Stimulated activated CD4-positive, alpha-beta T cell treated with anti-CD3 and anti-CD28 coated beads, Interleukin-15, amount 100 ng/mL, for 1 hour (primary cell): ENCODE measurements at places on chromosomes 6 and 20.
A peak's percentile ranks its signal among the peaks of the same experiment; 100 is the strongest.

DNA sequence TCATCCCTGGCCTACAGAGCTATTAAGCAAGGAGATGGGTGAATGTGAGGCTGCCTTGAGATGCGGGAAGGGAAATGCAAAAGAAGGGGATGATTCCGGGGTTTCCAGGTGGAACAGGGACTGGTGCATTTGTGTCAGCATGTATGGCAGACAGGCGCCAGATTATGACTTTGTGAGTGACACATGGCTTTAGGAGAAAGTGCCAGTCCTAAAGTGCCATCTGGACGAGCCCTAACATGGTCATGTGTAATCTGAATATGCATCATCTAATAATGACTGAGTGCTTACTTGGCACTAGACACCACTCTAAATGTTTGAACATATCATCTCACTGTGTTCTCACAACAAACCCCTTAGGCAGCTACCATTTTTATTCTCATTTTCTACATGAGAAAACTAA, 195.0 kb upstream of the TSHZ2 start:
- no peak for DNase-seq

GRCh38 chr20:24978513-24978912, 14.0 kb downstream of the APMAP start:
- no peak for DNase-seq

GRCh38 chr6:2977799-2978590, 6.6 kb upstream of the SERPINB6 start:
- DNase-seq = no peak

GRCh38 chr6:138580801-138581200, 81.5 kb upstream of the NHSL1 start:
- DNase-seq = no peak

DNA sequence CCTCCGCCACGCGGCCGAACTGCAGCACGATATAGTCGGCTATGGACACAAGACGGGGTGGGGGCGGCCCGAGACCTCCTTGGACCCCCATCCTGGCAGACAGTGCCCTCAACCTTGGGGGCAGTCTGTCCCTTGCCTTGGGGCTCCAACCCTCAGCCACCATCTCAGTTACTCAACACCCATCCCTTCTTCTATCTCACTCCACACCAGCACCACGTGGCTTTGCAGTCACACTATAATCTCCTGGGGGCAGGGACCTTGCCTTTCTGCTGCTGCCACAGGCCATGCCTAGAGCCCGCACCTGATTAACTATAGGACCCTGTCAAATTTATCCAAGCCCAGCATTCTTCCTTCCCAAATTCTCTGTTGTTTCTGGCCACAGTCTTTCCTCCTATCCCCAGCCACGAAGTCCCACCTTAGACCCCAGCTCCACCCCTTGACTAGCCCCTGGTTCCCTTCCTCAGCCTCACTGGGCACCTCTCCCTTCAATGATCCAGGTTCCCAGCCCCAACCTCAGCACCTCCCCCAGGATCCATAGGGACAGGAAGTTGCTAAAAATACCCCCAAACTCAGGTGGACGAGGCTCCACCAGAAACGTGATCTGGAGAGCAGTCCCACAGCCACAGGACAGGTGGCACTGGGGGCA, 1.7 kb upstream of the TEAD3 start:
- no peak for DNase-seq

DNA sequence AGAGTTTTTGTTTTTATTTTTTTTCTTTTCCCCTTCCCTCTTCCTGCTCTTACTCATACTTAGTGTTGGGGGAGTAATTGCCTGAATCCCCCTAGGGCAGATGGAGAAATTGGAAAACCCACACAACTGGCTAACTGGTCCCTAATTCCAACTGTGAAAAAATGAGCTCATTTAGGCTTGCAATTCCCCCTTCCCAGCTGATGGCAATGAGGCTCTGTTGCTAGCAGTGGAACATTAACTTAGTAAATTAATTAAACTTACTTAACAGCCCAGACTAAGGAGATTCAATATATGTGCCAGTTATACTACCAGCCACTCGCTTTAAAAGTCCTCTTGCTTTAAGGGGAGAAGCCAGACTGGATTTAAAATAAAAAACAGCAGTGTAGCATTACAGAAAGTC, 76.6 kb downstream of the PKHD1 start:
- no peak for DNase-seq

DNA sequence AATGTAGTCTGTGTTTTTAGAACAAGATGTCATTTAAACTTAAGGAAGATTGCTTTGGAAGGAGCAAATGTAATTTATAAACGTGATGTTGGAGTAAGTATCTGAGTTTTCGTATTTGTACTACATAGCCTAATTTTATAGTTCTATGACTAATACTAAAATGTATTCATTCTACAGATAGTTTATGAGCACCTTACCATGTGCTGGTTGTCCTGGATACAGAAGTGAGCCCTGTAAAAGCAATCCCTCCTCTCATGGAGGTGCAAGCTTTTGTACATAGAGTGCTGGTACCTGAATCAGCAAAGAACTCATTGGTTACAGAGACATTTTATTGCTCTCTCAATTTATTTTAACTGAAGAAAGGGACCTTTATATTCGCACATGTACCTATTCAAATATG, 27.1 kb downstream of the TBPL1 start:
- DNase-seq = no peak

DNA sequence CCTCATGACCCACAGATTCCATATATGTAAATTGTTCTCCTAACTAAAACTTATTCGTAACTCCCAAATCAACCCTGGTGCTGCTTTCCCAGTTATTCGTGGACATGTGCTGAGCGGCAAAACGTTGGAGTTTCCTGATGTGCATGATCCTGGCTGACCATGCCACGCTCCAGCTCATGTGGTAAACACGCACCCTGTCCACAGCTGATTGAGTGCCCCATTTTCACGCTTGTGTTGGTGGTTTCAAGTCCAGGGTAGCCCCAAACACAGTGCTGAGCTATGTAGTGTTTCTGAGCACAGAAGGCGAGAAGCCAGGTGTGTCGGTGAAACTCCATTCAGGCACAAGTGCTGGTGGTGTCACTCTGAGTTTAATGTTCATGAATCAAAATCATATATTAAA, 19.1 kb upstream of the FOXC1 start:
- DNase-seq = no peak

DNA sequence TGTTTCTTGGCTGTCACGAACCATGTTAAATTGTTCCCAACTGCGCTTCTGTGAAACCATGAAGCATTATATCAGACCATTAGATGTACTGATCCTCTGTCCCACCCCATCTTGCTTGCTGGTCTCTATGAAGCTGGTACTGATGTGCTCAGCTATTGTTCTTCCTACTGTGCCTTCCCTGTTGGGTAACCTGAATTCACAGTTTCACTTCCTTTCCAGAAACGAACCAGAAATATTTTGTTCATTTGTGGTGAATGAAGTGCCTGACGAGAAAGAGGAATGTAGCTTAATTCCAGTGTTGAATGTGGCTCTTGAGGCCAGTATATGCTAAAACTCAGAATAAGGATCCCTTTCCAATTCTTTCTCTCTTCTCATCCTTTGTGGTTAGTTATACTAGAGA, 58.1 kb upstream of the SNAP91 start:
- DNase-seq = no peak

GRCh38 chr6:157597461-157598312, 216.7 kb downstream of the ZDHHC14 start:
- peak; percentile 16 for DNase-seq

- DNase-seq = no peak
Observed at GRCh38 chr6:21713481-21713880, 119.9 kb downstream of the SOX4 start.

DNA sequence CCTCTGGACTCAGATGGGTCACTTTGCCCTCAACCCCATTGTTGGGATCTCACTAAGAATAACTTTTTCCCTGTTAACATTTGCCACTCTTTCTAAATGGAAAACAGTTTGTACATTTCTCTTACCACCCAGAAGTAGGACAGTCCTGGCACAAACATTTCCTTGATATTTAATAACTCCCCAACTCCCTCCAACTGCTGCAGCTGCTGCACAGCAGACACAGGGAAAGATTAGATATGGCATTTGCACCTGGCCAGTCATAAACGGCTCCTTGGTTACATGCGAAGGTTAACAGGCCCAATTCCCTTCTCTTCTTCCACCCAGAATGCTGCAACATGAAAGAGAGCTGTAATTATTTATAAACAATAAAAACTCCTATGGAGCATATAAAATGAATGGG, 55.9 kb upstream of the SOX4 start:
- DNase-seq = no peak

- DNase-seq = no peak
Observed at GRCh38 chr6:34131326-34132290, 14.3 kb downstream of the GRM4 start.

DNA sequence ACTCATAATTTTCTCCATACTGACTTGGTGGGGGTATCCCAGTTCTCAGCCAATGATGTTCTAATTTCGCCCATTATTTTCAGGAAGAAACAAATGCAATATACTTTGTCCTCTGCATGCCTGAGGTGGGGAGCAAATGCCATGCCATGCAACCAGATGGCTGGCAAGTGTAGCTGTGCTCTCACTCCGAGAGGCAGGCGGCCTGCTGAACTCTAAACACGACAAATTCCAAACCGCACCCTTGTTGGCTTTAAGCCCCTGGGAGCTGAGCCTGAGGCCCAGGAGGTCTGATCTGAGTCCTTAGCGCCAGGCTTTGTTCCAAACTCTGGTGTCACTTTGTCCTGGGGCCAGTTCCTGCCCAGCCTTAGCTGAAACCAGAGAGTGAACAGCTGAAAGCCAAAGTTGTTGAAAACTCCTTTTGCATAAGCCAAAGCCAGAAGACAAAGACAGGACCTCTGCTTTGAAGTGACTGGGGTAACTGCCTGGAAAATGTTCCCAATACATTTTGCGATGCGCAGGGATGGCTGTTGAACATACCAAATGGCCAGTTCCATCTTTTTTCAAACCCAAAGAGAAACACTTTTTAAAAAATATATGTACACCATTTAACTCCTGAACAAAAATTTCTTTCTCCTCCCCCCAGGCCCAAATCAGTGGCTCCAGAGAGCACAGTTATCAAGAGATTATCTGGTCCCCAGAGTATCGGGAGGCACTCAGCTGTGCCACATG, 46.2 kb downstream of the TTI1 start:
- DNase-seq = no peak

DNA sequence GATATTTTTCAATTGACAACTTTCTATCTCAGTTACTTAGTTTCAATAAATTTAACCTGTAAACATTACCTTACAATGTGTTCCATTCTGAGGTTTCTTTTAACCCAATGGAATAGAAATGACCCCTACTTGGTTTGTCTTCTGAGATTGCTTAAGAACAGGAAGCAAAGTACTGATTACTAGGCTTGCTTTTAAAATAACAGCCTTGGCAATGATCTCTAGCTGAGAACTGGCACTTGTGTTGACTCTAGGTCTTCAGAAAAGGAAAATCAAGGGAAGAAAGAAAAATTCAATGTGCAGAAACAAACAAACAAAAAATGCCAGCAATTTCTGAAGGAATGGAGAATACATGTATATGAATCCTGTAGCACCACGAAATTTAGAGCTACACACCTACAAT, 66.1 kb downstream of the SYNE1 start:
- DNase-seq = no peak

- DNase-seq = no peak
Observed at GRCh38 chr6:35706468-35706867, 17.8 kb upstream of the FKBP5 start.

GRCh38 chr6:126738146-126738545, 380.3 kb upstream of the RSPO3 start:
- no peak for DNase-seq

DNA sequence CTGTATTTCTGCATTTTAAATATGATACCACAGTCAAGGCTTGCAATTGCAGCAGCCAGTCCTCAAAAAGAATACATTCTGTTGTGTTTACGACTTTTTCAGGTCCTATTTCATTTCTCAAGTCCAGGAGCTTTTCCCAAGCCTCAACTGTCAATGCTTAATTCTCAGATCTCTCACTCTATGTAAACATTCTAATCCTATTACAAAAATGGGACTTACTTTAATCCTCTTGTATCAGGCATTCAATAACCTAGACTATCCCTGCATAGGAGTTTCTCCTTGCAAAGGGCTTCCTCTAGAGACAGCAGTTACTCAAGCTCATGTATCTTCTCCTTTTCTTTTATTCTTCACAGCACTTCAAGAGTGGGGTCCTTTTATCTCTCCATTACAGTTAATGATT, 1293.0 kb downstream of the GRIK2 start:
- no peak for DNase-seq

DNA sequence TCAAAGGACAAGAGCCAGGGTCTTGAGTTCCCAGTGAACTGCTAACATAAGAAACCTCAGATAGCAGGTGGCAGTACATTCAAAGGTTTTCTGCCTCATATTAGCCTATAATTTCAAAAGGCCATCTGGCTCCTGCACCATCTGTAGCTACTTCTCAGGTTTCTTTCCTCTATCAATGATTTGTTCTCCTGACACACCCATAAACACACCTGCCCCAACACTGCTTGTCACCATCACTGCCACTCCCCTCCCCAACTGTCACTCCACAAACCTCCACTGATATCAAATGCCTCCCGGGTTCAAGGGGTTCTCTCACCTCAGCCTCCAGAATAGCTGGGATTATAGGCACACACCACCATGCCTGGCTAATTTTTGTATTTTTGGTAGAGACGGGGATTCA, 152.7 kb upstream of the SLC22A16 start:
- no peak for DNase-seq

DNA sequence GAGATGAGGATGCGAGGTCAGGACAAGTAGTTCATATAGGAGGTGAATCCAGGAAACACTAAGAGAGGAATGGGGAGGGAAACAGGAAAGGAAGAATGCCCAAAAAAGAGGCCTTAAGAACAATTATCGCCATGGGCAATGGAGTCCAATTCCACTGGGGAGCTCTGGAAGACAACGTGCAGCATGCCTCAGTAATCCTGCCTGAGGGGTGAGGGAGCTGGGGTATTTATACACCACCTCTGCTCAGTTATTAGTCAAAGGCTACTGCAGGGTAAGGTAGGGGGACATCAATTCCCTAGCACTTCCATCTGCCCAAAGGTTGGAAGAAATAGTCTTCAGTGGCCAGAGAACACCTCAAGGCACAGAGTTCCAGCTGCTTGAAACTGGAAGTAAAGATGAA, 96.4 kb downstream of the ZNF217 start:
- DNase-seq = no peak

DNA sequence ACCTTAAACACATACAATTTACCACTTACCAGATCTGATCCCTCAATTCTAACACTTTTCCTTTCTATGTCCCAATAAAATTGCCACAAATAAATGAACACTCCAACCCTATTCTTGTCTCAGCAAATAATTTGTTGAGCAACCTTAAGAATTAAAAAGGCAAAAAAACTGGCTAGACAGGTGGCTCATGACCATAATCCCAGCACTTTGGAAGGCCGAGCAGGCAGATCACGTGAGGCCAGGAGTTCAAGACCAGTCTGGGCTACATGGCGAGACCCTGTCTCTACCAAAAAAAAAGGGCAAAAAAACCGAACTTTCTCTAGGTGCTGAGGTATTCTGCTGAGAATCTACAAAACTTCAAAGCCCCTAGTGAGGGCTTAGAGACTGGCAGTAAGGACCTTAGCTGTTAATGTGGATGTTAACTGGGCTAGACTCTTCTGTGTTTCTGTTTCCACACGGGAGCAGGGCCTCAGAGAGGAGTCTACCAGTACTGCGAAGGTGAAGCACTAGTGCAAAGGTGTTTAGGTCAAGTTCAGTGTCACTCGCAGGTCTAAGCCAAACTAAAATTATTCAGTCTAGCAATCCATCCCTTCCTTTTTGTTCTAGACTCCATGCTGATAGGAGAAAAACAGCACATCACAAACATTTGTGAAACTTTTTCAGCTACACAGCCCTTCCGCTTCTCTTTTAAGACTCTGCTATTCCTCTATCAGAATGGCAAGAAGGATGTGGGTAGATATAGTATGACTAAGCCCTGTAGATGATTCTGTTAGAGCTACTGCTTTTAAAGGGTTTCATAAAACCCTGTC, 2.6 kb downstream of the FASTKD5 start:
- no peak for DNase-seq

GRCh38 chr20:53578492-53579222, 15.0 kb downstream of the ZNF217 start:
- peak; percentile 30 for DNase-seq
